Right forelimb (tissue), 1 donor: ENCODE measurements at places on chromosomes 6 and 20.

GRCh38 chr6:149862922-149863697 is 1.0 kb downstream of the LRP11 start:
- peak; percentile 84 for DNase-seq

- DNase-seq = no peak
Observed at GRCh38 chr20:23193801-23194384, 107.8 kb upstream of the CD93 start.

GRCh38 chr20:24016607-24017457 is 28.3 kb upstream of the GGTLC1 start:
- DNase-seq = no peak

DNA sequence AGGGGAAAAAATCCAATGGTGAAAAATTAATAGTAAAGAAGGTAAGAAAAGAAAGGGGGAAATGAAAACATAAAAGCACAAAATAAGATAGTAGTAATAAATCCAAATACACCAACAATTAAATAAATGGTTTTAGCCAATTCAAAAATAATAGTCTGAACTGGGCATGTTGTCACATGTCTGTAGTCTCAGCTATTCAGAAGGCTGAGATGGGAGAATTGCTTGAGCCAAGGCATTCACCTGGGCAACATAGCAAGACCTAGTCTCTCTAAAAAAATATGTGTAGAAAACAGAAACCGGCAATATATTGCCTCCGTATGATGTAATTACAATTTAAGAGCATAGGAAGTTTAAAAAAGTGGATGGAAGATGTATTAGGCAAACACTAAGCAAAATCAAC is 311.3 kb upstream of the FERMT1 start:
- DNase-seq = no peak

GRCh38 chr6:119476024-119476423 is 126.5 kb upstream of the MAN1A1 start:
- no peak for DNase-seq

DNA sequence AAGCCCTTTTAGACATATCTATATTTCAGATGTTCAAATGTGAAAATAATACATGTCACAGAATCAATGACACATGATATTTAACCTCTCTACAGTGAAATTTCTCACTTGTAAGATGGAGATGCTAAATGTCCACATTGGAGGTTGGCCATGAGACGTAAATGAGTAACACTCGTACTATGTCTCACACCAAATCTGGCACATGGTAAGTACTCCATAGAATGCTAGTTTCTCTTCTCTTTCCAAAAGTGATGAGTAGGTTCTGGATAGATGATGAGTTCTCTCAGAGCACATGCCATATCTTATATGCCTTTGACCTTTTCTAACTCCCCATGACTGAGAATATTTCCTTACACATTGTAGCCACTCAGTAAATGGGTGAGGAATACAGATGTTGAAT is 17.7 kb downstream of the GFOD1 start:
- no peak for DNase-seq

DNA sequence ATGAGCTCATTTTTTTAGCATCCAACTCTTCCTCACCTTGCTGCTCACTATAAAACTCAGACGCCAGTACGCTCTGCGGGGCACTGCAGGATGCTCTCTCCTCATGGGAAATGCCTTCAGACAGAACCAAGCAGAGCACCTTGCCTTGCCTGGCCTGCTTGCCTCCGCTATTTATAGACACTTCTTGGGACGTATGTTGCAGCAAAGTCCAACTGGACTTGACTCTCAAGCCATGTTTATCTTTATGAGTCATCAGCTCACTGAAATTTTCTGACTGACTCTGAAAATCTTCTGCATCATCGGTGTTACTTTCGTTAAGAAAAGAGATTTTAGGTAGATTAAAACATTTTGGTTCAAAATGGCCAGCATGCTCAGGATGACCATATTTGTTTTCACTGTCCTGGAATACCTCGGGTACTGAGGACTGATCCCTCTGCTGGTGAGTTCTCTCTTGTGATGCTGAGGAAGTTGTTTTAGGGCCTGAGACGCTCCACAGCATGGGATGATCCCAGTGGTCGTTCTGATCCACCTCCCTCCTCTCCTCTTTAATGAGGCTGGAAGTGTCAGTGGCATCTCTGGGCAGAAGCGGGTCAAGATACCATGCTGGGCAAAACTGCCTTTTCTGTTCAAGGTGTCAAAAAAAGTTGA is 204.5 kb downstream of the KIF16B start:
- DNase-seq = no peak

DNA sequence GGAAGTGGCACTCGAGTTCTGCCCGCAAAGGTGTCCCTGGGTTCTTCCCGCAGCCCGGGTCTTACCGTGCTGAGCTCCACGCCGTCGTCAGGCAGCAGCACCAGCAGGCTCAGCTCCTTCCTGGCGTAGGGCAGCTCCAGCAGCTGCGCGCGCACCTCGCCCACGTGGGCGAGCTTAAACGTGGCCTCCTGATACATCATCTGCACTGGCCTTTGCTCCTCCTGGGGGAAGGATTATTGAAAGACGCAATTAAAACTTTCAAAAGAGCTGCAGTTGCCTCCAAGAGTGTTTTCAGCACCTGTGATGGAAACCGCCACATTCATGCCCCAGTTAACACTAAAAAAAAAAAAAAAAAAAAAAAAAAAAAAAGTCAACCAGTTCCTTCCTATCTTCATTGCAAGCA is 11.3 kb downstream of the SERPINB9 start:
- DNase-seq = no peak

- no peak for DNase-seq
Observed at GRCh38 chr6:112342511-112342910, 4.6 kb upstream of the RFPL4B start.

DNA sequence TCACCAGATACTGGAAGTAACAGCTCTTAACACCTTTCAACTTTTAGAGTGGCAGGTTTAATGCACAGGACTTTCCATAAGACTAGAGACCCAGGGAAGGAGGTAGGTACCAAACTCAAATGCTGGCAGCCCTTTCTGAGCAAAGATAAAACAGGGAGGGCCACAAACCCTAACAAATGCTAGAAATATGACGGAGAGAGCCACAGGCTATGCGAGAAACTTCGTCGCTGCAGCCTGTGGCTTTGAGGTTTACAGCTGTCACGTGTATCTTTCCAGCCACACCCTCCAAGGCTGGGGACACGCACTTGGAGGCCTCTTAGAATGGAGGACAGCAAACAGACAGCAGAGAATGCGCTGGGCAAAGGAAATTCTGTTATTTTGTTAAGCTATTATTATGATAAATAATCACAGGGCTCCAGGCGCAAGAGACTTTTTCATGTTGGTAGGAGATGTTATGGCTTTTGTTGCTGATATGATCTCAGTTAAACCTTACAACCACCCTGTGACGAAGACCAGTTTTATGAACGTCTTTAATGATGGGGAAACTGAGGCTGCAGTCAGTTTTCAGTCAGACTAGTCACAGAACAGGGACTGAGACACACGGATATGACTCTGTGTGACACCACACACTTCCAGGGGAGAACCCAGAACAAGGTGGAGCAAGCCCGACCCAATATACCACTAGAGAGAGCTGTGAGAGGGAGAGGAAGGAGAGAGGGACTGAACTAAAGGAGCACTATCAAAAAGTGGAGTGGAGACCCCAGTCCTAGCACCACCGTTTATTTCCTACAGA is 2.0 kb downstream of the TRAM2 start:
- DNase-seq = no peak

GRCh38 chr6:15874821-15875220 is 212.0 kb upstream of the DTNBP1 start:
- no peak for DNase-seq

- DNase-seq = no peak
Observed at GRCh38 chr6:63066055-63066704, 145.1 kb upstream of the FKBP1C start.

DNA sequence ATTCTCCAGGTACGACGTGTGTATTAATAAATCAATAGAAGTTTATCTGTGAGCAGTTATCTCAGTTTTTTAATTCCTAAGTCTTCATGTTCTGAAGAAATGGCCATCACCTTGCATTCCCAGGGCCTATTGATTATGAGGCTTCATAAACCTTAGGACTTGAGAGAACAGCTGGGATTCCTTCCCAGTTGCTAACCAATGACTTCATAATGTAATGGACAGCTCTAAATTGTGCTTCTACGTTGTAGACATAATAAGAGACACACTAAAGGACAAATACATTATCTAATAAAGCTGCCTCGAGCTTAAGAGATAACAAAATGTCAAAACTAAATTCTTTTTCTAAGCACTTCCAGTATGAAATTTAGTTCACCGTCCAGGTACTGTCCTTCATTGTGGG is 30.6 kb downstream of the TSHZ2 start:
- DNase-seq = no peak

GRCh38 chr6:16712931-16713484 is 48.3 kb downstream of the ATXN1 start:
- no peak for DNase-seq

DNA sequence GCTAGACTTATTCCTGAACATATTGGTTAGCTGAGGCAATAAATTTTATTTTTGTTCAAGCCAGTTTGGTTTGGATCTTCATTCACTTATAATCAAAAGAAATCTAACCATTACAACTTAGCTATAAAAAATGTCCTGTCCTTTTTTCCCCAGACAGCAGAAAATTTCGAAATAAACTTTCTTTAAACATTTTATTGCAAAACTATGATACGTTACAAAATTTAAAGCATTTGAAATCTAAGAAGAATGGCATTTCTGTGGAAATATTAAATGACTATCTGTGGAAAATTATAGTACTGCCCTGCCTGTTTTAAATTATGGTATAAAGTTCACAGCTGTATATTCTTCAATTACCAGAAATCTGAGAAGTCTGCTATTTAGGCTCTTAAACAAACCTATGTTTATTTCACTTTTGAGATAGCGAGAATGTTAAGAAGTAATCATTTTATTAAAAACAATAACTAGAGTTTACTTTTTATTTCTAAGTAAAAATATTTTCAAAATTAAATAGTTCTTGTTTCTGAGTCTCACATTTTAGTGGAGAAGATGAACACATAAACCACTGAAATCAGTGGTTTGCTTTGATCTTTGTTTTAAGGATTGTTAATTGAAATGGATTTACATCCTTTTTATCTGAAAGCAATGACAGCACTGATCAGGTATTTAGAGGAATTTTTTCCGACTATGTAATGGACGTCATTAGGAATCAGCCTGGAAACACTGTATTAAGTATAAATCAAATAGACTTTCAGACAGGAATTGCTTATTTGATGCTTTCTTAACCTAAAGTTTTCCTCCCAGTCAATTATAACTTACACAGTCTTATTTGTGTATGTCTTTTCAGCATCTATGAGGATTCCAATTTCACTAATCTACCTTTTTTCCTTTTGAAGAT is 553.7 kb downstream of the COL12A1 start:
- DNase-seq = no peak

GRCh38 chr6:111764238-111765175 is 108.7 kb downstream of the FYN start:
- no peak for DNase-seq

DNA sequence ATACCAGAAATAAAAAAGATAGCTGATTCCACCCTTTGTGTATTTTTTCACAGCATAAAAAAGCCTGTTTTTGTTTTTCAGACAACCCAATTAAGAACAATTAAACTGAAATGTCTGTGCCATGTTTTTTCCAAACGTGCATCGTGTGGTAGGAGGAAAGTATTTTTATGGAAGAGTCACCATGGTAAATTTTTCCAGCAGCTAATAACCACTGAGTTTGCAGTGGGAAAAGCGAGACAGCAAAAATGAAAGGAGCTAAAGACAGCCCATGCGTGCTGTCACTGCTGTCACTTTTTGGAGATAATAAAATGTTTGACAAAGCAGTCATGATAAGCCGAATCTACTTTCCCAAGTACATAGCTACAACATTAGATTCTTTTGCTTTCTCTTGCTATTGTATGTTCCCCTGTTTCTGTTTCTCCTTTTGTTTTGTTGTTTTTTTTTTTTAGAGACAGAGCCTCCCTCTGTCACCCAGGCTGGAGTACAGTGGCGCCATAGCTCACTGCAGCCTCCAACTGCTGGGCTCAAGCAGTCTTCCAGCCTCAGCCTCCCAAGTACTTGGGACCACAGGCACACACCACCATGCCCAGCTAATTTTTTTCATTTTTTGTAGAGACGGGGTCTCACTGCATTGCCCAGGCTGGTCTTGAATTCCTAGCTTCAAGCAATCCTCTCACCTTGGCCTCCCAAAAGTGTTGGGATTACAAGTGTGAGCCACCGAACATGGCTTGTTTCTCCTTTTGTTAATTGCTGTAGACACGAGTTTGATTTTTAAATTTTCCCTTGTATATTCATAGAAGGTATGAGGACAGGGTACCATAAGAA is 261.3 kb downstream of the TMEM242 start:
- DNase-seq = no peak

DNA sequence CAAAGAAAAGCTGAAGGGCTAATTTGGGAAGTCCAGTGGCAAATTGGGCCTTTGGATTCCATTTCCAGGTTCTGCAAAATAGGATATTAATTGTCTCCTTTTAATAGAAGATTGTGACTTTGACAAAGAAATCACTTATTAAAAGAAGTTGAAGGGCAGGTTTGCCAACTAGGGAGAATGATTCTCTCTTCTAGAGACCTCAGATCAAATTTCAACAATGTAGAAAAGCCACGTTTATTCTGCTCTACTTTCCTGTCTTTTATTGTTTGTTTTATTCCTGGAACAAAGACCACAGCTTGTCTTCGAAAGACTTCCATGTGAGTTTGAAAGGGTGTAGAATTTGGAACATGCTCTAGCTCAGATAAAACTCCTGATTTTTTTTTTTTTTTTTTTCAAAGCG is 65.5 kb upstream of the PRL start:
- DNase-seq = no peak
